ENCODE measurements at places on chromosomes 4 and X. TPM values are rescaled to one million over a fixed set of nuclear protein-coding genes. Genes with fewer than 3 reads are reported as not detected.

ETDB gene
- total RNA-seq, result not detected

ZNF157 gene
- total RNA-seq, result 0.48 TPM

PGAM4 gene
- not detected for total RNA-seq

CT47B1 gene
- not detected for total RNA-seq

SULT1B1 gene
- not detected for total RNA-seq

PACRGL gene
- total RNA-seq, result 25.0 TPM

SMIM10 gene
- 5.8 TPM for total RNA-seq

FABP2 gene
- not detected for total RNA-seq

PAK3 gene
- total RNA-seq, result 0.88 TPM

NXT2 gene
- 18.3 TPM for total RNA-seq

KLB gene
- not detected for total RNA-seq

GAGE12J gene
- not detected for total RNA-seq

ATP10D gene
- total RNA-seq, result 16.9 TPM

DAPP1 gene
- not detected for total RNA-seq

BTC gene
- 0.20 TPM for total RNA-seq

FAM241A gene
- total RNA-seq, result 3.0 TPM

GPR173 gene
- total RNA-seq, result 2.4 TPM

SMARCA1 gene
- 39.3 TPM for total RNA-seq

HAND2 gene
- 0.36 TPM for total RNA-seq

ZC4H2 gene
- total RNA-seq, result 21.3 TPM

Data from RPMI7951 (cell line).